Mammary epithelial cell (primary cell): ENCODE measurements at places on chromosomes 4 and X.

DNA sequence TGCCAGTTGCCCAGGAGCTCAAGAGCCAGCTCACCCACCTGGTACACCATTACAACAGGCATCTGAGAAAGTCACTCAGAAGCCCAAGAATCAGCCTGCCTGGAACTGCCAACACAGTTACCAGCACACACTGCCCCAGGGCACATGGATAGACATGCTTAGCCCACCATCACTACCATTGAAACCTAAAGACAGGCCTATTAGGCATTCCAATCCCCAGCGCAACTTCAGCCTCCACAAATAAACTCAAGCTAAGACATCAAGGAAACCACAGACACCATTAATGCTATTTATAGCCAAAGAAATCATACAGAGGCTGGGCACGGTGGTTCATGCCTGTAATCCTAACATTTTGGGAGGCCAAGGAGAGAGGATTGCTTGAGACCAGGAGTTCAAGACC lies 42.3 kb downstream of the ATRX start:
- DNase-seq, result no peak

GRCh38 chrX:119605464-119606279 lies 552 bp downstream of the NKRF start:
- DNase-seq, result peak; percentile 4

DNA sequence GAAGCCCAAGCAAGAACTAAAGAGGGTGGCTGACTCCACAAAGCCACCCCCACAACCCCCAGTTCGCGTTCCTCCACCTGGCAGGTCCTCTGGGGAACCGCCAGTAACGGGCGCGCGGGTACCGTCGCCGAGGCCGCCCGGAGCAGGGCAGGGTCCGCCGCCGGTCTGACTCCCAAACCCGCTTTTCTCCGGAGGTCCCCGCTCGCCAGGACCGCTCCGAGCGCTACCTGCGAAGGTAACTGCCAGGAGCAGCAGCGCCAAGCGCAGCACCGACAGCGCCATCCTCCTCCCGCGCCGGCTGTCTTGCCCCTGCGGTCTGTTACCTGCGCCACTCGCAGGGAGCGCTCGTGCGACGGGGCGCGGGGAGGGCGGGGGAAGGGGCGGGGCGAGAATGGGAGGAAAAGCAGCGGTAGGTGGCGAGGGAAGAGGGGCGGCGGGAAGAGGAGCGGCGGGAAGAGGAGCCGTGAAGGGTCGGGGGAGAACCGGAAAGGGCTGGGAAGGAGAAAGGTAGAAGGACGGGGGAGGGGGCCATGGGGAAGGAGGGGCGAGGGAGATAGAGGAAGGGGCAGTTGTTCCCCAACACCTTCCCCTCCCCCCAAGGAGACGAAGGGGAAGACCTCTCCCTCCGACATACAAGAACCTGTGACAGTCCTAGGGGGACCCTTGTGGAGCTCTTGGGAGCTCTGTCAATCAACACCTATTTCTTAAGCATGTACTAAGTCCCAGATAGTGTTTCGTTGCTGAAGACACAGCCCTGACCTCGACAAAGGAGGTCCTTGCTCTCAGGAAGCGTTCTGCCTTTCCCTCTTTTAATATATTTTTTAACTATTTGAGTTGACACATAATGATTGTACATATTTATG lies at the start of gene SPINK2:
SPINK2 (minus strand) TSS at position 321 of the 863 bp plus-strand sequence; CDS start at position 282, 39 bp downstream.
- no peak for DNase-seq

DNA sequence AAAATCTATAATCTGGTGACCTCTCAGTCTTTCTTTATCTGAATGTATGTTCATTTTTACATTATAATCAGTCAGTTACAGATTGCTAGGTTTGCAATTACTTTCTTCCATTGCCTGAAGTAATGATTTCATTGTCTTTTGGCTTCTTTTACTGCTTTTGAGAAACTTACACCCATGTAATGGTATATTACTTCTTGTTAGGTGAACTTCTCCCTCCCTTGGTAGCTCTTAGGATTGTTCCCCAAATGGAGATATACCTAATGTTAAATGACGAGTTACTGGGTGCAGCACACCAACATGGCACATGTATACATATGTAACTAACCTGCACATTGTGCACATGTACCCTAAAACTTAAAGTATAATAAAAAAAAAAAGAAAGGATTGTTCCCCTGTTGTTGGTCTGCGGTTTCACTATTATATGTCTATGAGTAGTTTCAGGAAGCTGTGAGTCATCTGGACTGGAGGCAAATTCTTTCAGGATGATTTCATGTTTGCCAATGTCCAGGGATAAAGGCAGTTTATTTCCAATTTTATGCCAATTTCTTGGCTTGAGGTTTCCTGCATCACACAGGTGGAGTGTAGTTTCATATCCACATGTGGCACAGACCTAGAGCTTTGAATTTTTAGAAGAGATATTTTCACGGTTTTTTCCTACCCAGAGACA lies 21.8 kb downstream of the SPANXC start:
- peak; percentile 78 for DNase-seq
